ENCODE measurements at places on chromosomes 5 and 9. TPM values are rescaled to one million over a fixed set of nuclear protein-coding genes. Genes with fewer than 3 reads are reported as not detected.

GRCh38 chr5:141680751-141681201 lies 1.3 kb downstream of the ARAP3 start:
- DNase-seq, result peak; percentile 95

GRCh38 chr5:64190562-64191306 lies 25.1 kb downstream of the RNF180 start:
- DNase-seq, result no peak

- peak; percentile 64 for DNase-seq
Observed at GRCh38 chr5:1054799-1055775, 46.5 kb downstream of the NKD2 start.

GRCh38 chr5:126341906-126342630 lies 81.1 kb upstream of the GRAMD2B start:
- DNase-seq, result no peak

The MAN1B1 gene
- 70.5 TPM for total RNA-seq
